ENCODE measurements at places on chromosomes 2 and 18. TPM values are rescaled to one million over a fixed set of nuclear protein-coding genes. Genes with fewer than 3 reads are reported as not detected.

Gene GCG
- not detected for total RNA-seq

Gene CCDC178
- total RNA-seq, result 10.2 TPM

DNA sequence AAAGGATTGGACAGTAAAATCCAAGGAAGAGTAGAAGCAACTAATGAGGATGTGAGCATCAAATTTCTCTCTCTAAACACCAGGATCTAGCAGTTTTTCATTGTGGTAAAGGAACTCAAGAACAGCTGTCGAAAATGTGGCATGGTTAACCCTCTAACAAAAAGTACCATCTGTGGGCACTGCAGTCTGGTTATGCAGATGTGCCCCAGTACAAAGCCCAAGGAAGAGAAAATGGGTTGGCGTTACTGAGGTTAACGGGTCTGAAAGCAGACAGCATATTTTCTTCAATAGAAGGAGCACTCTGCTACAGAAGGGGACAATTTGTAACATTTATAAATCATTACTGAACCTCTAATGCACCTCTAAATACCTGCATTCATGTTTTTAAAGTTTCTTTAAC, 253.0 kb upstream of the HNRNPA3 start:
- DNase-seq, result no peak

Gene DYNAP
- total RNA-seq, result 0.24 TPM

GRCh38 chr2:225002656-225003045, 39.6 kb downstream of the DOCK10 start:
- no peak for DNase-seq

DNA sequence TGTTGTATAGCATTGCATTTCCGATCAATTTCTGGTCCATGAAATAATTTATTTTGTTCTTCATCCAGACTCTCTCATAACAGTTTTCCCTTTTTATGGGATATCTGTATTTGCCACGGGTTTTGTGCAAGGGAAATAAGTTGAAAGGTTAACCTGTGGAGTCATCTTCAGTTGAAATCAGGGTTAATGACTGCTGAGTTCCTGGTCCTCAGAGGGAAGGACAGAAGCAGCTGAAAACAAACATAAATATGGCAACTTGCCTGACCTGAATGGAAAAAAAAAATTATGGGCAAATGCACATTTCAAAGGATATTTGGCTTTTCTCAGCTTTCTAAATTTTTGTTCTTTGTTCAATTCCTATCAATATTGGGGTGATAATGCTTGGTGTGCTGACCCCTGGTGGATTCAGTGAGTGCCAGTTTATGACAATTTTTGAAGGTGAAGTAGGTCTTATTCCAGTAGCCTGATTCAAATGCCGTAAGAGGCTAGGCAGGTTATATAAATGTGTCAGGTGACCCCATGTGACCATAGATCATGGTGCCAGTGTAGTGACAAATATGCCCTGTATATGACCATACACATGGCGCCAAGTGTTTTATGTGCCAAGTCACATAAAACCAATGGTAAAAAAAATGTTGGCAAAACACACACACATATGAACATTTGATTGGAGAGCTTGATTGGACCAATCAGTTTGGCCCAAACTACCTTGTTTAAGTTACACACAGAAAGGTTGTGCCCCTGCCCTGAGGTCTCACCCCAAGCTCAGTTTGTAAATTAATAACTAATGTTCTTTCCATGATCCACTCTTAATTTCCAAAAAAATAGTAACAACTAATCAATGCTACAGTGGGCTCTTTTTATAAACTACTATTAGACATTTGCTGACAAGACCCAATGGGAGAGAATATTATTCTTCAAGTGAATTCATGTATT, 47.6 kb upstream of the FAM124B start:
- DNase-seq, result no peak

GRCh38 chr2:51534166-51534565, 502.2 kb upstream of the NRXN1 start:
- no peak for DNase-seq

- no peak for DNase-seq
Observed at GRCh38 chr2:100720445-100720844, 99.5 kb upstream of the NPAS2 start.

DNA sequence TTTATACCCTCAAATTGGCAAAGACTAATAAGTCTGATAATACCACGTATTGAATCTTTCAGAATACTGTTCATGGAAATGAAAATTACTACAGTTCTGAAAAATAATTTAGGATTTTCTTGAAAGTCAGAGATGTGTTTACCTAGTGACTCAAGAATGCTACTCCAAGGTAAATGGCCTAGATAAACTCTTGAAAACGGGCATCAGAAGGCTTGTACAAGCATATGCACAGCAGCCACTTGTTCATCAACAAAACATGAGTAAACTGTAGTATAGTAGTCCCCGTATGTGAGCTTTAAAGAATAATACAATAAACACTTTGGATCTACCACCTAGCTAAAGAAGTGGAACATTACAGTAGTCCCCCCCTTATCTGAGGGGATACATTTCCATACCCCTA, 157.5 kb downstream of the THADA start:
- DNase-seq, result no peak
